ENCODE measurements at places on chromosomes 5 and 9. TPM values are rescaled to one million over a fixed set of nuclear protein-coding genes. Genes with fewer than 3 reads are reported as not detected.

Gene PCDHGA12
- 0.17 TPM for total RNA-seq

Gene IL13
- not detected for total RNA-seq

DNA sequence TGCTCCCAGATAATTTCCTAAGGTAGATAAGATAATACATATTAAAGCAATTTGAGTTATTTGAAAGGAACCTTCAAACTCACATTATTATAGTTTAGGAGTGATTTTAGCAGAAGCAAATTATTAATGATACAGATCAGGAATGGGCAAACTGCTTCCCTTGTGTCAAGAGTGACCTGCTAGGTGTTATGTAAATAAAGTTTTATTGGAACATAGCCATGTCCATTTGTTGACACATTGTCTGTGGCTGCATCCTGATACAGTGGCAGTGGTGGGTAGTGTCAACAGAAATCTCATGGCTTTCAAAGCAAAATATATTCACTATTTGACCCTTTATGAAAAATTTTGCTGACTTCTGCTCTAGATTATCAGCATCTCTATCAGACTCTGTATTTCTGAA, 11.4 kb upstream of the BASP1 start:
- no peak for DNase-seq

Gene TLR4
- total RNA-seq: 0.55 TPM

- DNase-seq: no peak
Measured at GRCh38 chr5:40774623-40775022, 18.9 kb upstream of the TTC33 start.

Gene OTP
- total RNA-seq: not detected

GRCh38 chr5:35502206-35502605, 115.5 kb upstream of the SPEF2 start:
- no peak for DNase-seq

Gene LRRTM2
- not detected for total RNA-seq

DNA sequence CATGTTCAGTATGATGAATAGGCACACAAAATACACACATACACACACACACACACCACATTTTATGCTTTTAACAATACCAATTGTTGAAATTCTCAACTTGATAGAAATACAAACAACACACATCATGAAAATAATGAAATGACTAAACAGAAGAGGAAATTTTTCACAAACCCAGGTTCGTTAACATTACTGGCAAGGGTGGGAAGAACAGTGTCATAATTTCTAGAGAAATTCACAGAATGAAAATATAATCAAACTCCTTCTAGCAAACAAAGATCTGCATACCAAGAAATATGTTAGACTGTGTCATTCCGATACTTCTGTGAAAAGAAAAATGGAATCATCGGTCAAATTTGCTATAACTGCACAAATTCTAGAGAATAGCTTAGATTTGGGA, 41.9 kb downstream of the ST8SIA4 start:
- DNase-seq: no peak

- DNase-seq: no peak
Measured at GRCh38 chr5:125609011-125609410, 814.2 kb upstream of the GRAMD2B start.

DNA sequence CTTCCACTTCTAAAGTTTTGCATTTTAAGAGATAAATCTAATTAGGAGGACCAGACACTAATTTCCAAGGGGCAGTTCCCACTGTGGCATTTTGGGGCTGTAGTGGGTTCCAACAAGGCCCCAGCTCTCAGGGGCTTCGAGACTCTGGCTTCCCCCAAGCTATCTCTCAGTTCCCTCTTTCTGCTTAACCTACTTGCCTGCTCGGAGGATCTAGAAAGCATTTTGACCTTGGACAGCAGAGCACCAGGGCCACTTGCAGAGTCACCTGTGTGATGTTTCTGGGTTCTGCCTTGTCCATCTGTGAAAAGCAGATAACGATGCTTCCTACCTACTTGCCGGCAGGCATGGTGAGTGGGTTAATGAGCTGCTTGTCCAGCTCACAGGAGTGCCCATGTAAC, 175.4 kb downstream of the MED10 start:
- DNase-seq: no peak

DNA sequence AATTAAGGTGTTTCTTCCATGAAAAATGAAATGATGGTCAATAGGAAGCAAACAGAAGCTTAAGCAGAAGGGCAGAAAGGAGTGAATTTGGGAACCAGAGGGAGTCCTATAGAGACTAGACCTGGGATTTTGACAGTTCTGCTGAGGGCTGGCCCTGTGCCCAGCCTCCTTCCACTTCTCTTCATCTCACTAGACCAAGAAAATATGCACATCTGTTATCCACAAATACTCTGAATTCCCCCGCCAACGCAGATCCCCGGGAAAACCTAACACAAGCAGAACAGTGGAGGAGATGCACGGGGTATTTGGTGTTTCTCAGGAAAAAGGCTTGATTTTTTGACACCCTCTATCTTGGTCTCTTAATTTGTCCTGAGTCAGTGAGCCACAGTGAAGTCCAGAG, 22.7 kb downstream of the GRIA1 start:
- no peak for DNase-seq

GRCh38 chr5:32713361-32713769, 2.2 kb downstream of the NPR3 start:
- DNase-seq: no peak

DNA sequence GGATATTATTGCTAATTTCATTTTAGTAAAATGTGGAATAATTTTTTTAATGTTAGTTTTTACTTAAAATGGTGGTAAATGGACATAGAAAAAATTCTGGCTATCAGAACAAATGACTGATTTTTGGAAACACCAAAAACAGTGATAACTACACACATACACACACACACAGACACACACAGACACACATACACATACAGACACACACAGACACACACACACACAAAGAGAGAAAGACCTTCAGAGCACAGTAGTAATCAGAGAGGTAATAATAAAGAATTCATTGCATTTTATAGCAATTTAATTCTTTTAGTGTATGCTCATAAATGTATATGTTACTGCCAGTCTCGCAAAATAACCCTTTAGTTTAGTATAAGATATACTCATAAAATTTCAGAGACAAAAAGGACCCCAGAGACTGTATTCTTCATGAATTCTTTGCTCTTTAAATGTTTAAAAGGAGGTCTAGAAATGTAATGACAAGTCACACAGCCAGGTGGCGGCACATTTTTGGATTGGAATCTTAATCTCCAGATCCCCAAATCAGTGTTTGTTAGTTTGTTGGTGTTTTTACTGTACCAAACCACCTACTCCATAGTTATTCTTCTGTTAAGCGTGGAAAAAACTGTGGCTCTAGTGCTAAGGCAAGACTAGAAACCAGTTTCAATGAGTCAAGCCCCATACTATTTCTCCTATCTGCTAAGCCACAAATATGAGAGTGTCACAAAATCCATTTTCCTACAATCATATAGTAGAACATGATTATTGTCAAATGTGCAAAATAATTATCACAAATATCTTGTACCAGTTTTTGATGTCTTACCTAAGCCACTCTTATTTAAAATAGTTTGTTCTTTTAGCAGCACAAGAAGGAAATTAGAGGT, 109.9 kb downstream of the EDIL3 start:
- DNase-seq: no peak
